ENCODE measurements at places on chromosomes 12 and 14.

GRCh38 chr12:91072931-91073330 lies 15.1 kb upstream of the KERA start:
- DNase-seq, result peak; percentile 21

- no peak for DNase-seq
Measured at GRCh38 chr12:116365606-116366455, 88.3 kb upstream of the MED13L start.

- DNase-seq, result no peak
Measured at GRCh38 chr12:128992116-128992515, 138.8 kb downstream of the GLT1D1 start.

DNA sequence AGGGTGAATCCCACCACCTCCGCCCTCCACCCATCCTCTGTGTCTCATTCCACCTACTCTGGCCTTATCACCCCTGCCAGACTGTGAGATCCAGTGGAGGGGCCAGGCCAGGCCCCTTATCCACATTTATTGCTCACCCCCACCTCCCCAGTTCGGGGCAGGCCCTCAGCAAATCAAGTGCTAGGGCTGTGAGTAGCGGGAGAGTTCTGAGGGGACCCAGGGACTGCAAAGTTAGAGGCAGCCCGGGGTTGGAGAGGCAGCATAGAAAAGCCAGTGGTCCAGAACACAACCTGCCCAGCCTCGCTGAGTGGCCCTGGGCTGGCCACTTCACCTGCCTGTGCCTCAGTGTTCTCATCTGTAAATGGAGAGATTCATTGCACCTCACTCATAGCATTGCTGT lies 27.2 kb upstream of the ACTN1 start:
- no peak for DNase-seq

DNA sequence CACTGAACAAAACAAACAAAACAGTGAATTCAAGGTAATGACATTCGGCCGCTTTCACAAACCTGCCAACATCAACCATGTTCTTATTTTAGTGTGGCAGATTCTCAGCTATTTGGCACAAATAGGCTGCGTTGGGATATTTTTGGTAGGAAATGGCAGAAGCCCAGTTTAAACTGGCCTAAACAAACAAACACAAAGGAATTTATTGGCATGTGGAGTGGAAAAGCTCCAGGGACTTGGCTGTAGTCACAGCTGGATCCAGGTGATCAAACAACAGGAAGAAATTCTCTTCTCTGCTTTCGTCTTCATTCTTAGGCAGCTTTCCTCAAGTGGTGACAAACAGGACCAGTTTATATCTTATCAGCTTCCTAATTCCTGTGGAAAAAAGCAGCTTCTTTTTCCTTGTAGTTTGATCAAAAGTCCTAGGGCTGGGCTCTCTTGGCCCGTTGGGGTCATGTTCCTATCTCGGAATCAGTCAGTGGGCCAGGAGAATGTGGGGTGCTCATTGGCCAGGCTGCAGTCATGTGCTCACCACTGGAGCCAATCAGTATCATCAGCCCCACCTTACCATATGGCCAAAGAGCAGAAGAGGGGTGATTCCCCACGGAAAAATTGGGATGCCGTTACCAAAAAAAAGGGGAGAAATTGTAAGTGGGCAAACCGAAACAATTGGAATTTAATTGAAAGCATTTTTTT lies 22.6 kb downstream of the C12orf75 start:
- DNase-seq, result no peak

DNA sequence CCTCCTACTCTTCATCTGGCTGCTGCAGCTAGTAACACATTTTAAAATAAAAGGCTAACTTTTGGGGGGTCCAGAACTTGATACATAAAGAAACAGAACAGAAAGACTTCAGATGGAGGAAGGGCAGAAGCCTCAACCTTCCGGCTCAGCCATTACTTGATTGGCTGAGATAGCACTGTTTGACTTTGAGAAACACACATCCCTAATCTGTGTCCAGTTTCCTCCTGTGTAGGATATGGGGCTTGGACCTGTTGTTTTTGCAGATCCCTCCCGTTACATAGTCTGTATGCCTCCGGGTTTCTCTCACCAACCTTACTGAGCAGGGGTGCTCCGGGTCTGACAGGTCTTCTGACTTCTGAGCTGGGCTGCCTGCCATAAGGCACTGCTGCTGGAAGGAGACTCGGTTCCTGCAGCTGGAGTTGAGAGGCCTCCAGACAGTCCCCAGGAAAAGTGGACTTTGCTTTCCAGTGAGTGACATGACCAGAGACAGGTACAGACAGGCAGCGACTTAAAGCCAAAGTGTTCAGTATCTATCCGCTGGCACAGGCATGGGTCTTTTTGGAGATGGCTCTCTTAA lies 8.3 kb upstream of the ZNF641 start:
- no peak for DNase-seq

DNA sequence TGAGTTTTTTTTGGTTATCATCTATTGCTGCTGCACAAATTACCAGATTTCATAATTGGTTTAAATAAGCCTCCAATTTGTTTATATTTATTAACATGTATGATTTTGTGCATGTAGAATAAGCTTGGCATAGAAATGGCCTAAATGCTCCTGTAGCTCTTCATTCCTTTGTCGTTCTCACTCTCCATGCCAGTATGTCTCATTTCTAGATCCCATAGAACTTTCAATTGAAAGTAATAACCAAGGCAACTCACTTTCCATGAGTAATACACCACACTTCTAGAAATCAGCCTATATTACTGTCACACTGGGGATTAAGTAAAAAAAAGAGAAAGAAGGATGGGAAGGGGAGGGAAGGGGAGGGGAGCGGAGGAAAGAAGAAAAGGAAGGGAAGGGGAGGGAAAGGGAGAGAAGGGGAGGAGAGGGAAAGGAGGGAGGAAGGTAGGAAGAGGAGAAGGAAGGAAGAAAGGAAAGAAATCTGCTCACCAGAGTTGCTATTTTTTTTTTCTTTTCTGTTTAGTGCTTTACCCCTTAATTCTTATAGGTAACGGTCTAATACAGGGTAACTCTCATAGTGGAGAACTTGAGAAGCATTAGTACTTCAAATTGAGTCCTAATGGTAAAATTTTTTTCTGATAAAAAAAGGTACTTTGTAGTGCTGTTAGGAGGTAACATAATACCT lies 45.6 kb downstream of the MDM2 start:
- peak; percentile 70 for DNase-seq

DNA sequence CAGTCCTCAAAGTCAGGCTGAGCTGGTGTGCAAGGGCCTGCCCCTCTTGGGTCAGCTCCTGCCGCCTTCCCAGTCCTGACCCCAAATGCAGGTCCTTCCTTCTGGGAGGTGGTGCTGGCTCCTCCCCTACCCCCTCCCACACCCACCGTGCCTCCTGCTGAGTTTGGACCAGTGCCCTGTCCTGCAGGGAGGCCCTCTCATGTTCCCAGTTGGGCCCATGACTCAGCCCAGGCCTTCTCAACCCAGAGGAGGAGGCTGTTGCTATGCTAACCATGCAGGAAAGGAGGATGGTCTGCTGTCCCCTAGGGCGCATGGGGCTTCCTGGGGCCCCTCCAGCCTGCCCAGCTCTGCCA lies 4.4 kb downstream of the ZBTB42 start:
- DNase-seq, result peak; percentile 99
